SK-N-SH (cell line): ENCODE measurements at places on chromosomes 13 and 19.

DNA sequence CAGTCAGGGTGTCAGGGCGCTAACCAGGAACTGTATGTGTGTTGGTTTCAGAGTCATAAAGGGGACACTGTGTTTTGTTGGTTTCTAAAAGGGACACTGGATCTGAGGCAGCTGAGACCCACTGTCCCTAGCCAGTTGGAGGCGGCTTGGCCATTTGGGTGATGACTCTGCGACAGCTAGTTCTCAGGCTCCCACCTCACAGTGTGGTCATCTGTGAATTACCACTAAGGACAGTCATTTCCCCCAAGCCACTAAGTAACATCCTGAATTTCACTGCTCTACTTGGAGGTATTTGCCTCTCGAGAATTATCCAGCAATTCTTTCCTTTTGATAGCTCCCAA is 51.5 kb downstream of the EPS15L1 start:
- no peak for DNase-seq

GRCh38 chr19:23949611-23950010 is 34.9 kb downstream of the ZNF726 start:
- no peak for DNase-seq

DNA sequence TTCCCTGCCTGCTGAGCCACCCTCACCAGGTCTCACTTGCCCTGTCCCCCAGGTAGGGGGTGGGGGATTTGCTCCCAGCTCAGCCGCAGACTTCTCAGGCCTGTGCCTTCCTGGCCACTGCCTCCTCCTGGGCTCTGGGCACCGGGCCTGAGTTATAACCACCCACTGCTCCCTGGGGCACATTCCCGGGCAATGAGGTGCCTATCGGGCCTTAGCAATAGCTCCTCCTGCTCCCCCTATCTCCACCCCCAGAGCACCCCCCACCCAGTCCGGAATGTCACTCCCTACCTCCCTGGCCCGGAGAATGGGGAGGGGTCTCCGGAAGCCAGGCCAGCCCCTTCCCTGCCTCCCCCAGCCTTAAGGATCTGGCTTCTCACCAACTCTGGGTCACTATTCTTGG is at the start of gene KLK5:
Gene KLK5 (minus strand): TSS at position 129 of the 400 bp plus-strand sequence. CDS start 381 bp downstream, outside the sequence.
- no peak for DNase-seq

- no peak for DNase-seq
Observed at GRCh38 chr13:48640767-48641166, 13.0 kb upstream of the CYSLTR2 start.

- DNase-seq, result no peak
Observed at GRCh38 chr19:37594982-37595382, 306 bp downstream of the ZNF540 start.

DNA sequence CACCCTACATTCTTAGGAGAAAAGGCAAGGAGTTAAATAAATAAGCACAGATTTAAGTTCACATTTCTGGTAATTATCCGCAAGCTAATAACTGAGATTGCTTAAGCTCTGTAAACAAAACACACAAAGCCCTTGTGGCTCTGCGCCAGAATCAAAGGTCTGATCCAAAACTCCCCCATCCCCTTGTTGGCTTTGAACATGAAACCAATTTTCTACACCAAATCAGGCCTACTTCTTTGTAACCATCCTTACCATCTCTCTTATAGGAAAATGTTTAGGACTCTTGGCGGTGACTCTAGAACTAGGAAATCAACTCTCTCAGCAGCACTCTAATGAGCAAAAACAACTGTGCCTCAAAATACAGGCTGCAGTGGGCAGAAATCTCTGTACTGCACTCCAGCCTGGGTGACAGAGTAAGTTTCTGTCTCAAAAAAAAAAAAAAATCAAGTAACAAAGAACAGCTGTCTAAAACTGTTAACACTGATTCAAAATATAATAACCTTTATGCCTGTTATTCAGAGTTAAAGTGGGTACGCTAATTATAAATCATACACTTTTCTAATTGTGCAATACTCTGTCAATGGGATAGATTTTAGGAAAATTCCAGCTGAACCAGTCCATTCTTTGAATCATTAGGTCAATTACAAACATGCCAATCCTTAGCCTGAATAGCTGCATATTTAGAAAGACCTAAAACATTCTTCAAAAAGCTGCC is 25.8 kb downstream of the ABCC4 start:
- no peak for DNase-seq

DNA sequence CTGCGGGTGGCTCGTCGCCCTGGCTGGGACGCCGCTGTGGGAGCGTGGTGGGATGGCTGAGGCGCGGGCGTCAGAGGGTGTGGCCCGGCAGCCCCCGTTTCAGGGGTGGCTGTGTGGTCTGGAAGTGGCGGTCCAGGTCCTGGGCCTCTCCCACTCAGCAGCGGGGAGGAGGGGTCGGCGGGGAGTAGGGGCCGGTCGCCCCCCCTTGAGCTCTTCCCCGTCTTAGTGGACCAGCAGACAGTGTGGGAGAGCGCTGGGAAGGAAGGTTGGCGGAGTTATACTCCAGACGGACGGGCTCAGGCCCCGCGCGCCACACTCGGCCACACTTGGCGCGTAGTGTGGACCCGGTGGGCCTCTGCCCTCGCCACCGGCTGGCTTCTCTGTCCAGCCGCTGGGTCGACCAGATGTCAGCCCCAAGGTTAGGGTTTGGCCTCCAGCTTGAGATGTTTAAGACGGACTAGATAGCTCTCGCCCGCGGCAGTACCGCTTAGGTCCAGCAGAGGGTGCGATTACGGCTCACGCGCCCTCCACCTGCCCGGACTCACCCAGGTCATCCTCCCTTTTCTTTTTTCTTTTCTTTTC is 21.7 kb upstream of the ZNF429 start:
- DNase-seq, result peak; percentile 85
